ENCODE measurements at places on chromosomes 13 and 19.

DNA sequence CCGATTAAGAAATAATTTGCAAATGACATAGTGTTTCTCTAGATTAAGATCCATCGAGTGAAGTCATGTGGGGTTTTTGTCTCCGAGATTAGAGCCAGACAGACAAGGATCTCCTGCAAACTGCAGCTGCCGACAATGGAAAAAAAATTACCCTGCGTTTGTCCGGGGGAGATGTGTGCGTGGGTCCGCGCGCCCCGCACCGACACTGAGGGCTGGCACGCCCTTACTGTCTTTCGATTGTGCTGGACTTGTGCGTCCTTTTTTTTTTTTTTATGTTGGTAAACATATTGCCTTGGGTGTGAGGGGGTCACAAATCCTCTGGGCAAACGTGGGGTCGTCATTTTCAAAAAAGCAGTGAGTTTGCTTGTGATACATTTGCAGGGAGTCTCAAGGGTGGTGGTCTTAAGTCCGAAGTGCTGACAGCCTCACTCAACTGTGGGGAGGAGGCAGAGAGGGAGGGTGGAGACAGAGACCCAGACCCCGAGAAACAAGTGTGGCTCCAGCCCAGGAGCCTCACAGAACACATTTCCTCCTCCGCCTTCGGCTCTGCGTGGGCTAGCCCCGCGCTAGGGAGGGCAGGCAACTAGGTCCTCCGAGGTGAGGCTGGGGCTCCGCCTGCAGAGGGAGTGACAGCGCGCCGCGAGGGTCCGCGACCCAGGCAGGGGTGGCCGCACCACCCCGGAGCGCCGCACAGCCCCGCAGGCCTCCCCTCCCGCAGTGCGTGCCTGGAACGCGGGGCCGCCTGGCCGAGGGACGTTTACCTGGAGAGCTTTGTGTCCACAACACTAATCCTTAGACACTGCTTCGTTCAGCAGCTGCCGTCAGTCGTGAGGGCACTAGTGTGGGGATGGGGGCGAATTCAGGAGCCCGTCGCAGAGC, 11.7 kb upstream of the SOX1 start:
- no peak for DNase-seq

DNA sequence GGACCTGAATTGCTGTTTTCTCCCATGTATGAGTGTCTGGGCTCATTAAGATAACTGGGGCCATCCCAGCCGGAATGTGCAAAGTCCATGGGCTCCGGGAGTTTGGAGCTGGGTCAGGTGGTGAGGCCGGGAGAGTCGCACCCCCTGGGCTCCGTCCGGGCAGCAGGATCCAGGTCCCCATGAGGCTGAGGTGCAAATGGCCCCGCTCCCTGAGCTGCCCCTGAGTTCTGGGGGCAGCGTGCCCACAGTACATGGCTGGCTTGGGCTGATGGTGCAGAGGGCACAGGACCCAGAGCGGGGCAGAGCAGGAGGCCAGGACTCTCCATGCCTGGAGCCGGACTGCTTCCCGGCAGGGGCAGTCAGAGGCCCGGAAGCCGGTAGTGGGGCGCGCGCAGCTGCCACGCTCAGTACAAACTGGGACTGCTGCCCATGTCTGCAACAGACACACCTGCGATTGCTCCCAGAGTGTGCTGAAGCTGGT, 136.0 kb downstream of the KDM4B start:
- DNase-seq, result no peak

DNA sequence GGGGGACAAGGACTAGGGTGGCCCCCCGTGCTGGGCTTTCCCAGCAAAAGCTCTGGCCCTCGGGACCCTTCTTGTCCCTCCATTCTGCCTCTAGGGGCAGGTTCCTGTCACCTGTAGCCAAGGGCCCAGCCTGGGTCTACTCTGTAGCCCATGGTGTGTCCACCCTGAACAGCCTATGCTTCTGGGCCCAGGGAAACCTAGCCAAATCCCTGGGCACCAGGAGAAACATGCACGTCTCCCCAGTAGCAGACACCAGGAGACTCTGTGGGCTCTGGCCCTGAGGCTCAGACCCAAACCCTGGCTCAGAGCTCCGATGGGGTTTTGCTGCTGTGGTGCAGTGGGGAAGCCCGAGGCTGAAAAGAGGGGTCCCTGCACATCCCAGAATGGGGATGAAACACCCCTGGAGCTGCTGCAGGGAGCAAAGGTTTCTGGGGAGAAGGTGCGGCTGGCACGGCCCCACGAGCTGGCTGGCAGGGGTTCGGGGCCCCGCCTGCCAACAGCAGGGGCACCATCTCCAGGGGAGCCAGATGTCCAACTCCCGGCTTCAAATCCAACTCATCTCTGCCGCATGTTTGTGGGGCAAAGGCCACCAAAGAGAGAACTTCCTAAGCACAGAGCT, 18.2 kb downstream of the CEBPG start:
- no peak for DNase-seq

- DNase-seq, result no peak
Observed at GRCh38 chr13:112240076-112240475, 136.1 kb upstream of the SPACA7 start.

GRCh38 chr13:111372651-111373425, 52.4 kb downstream of the TEX29 start:
- no peak for DNase-seq

DNA sequence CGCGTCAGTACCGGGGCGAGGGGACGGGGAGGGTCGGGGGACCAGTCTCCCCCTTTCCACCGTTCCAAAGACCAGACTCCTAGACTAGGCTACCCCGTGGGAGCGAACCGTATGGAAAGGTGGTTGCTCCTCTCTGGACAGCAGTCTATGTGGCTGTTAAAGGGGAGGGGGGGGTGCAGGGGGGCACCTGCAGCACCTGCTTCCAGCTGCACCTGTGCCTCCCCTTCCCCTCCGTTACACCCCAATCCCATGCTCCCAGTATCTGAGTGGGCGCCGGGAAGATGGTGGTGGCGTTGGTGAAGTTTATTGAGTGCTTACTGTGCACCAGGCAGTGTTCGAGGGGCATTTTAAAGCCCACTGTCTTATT, 557 bp downstream of the ZNF524 start:
- no peak for DNase-seq

All from activated T-helper 9 cell treated with anti-CD3 and anti-CD28 coated beads, Interleukin-2, amount 50 U/mL, for 16 hours (primary cell).